NCI-H1694 treated with DMSO at 0.1 percent for 48 hours (cell line): ENCODE measurements at places on chromosomes 6 and 20.

DNA sequence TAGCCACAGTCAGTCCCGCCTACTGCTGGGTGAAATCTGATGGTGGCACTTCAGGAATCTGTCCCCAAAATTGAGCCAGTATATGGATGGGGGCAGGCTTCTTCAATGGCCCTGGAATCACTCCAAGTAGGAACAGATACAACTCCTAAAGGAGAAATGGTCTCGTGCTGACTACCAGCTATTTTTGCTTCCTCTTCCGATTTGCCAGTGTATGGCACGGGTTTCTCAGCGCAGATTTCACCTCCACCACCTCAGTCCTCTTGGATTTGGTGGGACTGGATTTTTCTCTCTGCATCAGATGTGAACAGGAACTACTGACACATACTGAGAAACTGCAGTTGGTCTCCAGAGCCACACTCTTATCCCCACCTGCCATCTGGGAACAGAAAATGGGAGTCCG lies 27.2 kb downstream of the PNPLA1 start:
- no peak for DNase-seq

DNA sequence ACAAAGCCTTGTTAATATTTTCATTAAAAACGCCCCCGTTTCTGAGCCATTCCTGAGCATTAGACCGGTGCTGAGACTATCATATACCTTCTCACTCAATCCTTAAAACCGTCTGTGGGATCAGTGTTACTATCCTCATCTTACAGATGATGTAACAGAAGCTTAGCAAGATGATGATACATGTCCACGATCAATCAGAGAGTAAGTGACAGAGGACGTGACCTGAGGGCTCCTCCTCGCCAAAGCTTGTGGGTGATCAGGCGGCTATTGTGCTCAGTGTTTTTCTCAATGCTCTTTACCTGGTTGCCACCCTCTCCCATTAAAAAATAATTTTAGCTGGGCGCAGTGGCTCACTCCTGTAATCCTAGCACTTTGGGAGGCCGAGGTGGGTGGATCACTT lies 113.1 kb downstream of the MTHFD1L start:
- DNase-seq = no peak

DNA sequence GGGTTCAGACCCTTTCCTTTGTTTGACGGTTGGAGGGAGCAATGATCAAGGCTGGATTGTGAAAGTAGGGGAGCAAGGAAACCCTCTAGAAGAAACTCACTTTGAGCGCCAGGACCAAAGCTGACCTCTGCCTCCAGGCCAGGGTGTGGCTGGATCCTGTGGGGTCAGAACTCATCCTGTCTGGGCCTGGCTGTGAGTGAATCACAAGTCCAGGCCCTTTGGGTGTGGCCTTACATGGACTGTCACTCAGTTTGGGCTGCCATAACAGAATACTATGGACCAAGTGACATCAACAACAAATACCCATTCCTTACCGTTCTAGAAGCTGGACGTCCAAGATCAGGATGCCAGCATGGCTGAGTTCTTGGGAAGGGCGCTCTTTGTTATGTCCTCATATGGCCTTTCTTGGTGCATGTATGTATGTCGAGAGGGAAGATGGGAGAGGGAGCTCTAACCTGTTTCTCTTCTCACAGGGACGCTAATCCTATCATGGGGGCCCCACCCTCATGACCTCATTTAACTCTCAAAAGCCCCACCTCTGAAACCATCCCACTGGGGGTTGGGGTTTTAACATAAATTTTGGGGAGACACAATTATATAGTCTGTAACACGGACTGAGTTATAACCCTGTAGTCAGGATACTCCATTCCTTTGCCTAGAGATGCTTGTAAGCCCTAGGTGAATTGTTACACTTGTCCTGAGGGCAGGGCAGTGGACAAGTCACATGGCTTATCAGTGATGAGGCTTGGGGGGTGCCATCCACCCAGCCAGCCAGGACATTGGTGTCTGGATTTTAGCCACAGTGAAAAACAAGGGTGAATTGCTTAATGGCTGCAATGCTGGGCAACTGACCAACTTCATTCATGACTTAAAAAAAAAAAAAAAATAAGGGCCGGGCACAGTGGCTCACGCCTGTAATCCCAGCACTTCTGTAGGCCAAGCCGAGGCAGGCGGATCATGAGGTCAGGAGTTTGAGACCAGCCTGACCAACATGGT lies 80.0 kb downstream of the TRMT11 start:
- no peak for DNase-seq

GRCh38 chr6:44161997-44162338 lies 3.3 kb downstream of the CAPN11 start:
- DNase-seq = no peak

DNA sequence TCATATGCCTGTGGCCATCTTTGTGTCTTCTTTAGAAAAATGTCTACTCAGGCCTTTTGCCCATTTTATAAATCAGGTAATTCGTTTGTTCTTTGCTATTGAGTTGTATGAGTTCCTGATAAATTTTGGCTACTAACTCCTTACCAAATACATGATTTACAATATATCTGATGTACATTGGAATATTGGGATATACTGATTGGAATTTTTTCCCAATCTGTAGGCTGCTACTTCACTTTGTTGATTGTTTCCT lies 39.2 kb downstream of the BACH2 start:
- no peak for DNase-seq

- DNase-seq = no peak
Observed at GRCh38 chr6:71197267-71197666, 91.3 kb upstream of the OGFRL1 start.

DNA sequence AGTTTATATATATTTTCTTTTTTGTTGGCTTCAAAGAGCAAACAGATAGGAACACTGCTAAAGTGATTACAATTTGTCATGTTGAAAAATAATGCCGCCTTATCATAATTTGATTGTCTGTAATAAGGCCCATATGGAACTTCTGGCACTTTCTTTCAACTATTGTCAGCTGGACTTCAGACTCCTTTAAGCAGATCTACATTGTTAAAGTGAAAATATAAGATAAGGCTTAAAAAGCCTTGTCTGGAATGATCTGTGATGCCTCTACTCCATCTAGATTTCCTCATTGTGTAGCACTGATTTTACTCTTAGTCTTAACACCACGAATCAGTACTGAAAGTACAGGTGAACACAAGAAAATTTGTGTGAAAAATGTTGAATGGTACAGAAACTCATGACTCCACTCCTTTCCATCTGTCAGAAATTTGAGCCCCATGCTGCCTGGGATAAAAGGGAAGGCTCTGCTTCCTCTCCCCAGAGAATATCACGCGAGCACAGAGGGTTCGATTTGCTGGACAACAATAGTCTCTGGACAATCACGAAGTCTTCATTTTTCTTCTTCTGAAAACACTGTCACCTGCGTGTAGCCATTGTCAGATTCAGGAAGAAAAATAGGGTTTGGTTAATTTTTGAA lies 56.0 kb downstream of the BCAS1 start:
- DNase-seq = no peak

DNA sequence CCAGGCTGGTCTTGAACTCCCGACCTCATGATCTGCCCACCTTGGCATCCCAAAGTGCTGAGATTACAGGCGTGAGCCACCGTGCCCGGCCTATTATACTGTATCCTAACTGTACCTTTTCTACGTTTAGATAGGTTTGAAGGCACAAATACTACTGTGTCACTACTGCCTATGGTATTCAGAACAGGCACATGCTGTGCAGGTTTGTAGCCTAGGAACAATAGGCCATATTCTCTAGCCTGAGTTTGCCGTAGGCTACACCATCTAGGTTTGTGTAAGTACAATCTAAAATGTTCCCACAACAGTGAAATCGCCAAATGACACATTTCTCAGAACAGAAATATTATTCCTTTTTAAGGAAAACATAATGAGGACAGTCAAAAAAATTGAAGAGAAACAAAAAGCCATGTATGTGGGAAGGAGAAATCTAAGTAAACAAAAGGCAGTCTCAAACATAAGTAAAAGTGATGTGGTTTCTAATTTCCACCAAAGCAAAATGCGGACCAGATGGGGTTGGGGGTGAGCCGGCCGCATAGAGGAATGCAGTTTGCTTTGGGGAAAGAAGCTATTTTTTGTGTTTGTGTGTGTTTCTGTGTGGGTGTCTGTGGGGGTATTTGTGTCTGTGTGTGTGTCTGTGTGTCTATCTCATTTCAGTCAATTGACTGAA lies 192.6 kb upstream of the SALL4 start:
- no peak for DNase-seq

- no peak for DNase-seq
Observed at GRCh38 chr6:109311471-109311870, 70.8 kb downstream of the CD164 start.

DNA sequence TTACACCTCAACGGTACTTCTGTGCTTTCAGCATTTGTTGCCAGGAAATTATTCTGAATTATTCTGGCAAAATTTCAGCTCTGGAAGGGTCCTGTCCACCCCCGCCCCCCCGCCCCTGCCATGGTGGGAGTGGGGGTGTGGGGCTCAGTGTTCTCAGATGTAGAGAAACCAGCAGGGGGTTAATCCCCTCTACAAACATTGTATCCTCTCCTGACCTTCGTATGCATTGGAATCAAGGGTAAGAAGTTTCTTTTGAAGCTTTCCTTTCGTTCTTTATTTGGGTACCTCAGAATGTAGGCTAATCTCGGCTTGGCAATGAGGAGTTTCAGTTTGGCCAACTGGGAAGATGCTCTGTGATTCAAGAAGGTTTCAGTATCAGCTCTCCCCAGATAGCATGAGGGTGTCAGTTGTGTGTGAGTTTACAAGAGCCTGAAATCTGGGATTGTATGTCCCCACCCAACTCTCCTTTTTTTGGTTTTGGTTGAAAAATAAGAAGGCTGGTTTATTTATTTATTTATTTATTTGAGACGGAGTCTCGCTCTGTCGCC lies 25.5 kb upstream of the OLIG3 start:
- no peak for DNase-seq

DNA sequence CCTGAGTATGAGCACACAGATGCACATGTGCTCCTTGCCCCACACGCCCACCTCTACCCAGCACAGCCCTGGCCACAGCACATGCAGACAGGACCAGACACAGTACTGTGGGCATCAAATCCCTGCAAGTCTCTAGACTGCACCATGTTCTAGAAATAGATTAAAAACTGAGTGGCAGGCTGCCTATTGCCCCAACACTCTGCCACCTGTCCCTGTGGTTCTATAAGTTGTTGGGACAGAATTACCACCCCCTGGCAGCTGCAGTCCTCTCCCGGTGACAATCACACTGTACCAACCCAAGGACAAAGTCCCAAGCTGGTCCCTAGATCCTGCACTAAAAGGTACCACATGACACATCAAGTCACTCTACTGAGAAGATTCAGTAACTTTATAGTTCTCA lies 70.2 kb downstream of the B3GAT2 start:
- DNase-seq = no peak

DNA sequence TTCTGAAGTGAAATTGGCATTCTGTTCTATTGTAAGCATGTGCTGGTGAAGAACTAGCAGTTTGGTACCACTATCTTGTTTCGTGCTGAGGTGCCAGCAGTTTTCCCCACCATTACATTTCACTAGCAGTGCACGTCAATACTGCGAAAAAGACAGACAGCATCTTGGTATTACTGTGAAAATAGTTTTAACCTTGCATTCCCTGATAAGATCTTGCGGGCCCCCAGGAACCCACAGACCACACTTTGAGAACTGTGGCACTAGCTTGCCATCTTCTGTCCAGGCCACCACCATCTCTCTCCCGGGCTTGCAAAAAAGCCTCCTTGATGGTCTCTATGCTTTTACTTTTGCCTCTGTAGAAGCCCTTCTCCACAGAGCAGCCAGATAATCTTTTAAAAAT lies 185.7 kb downstream of the BACH2 start:
- DNase-seq = no peak

- no peak for DNase-seq
Observed at GRCh38 chr6:18958146-18958545, 571.0 kb downstream of the RNF144B start.

DNA sequence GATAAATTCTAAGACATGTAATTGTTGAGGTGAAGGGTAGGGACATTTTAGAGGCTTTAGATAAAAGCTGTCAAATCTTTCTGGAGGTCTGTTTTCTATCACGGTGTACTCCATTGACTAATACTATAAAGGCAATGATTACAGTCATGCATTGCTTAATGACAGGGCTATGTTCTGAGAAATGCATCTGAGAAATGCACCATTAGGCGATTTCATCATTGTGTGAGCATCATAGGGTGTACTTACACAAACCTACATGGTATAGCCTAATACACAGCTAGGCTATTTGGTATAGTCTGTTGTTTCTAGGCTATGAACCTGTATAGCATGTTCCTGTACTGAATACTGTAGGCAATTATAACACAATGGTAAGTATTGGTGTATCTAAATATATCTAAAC lies 71.3 kb upstream of the FYN start:
- DNase-seq = no peak
